Mammary epithelial cell (primary cell): ENCODE measurements at places on chromosomes 12 and 14.

- DNase-seq = peak; percentile 66
These were observed 297.0 kb downstream of the PRKD1 start for GRCh38 chr14:29630566-29631160.

DNA sequence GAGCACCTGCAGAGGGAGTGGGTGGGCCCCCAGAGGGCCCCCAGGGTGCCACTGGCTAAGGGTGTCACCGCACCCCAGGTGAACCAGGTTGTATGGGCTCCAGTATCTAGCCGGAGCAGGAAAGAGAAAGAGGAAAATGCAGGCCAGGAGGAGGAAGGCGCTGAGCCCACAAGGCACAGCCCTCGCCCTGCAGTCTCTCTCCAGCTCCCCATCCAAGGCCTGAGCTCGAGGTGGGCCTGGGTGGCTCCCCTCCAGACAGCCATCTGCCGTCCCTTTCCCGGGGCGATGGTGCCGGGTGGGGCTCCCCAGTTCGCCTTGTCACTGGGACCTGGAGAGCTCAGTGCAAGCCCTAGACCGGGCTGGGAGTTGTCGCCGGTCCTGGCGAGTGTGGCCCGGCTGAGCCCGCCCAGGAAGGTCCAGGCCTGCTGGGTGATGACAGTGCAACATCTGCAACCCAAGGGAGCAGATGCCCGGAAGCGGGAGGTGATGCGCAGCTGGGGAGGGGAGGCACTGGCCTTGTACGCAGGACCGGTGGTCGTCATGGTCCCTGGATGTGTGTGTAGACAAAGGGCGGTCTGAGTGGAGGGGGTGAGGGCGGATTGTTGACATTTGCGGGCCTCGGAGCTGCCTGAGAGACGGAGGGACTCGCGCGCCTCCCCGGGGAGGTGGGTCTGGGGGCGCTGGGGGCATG, 716 bp downstream of the TMEM179 start:
- no peak for DNase-seq

GRCh38 chr12:40240779-40241178, 16.0 kb downstream of the LRRK2 start:
- DNase-seq = no peak

DNA sequence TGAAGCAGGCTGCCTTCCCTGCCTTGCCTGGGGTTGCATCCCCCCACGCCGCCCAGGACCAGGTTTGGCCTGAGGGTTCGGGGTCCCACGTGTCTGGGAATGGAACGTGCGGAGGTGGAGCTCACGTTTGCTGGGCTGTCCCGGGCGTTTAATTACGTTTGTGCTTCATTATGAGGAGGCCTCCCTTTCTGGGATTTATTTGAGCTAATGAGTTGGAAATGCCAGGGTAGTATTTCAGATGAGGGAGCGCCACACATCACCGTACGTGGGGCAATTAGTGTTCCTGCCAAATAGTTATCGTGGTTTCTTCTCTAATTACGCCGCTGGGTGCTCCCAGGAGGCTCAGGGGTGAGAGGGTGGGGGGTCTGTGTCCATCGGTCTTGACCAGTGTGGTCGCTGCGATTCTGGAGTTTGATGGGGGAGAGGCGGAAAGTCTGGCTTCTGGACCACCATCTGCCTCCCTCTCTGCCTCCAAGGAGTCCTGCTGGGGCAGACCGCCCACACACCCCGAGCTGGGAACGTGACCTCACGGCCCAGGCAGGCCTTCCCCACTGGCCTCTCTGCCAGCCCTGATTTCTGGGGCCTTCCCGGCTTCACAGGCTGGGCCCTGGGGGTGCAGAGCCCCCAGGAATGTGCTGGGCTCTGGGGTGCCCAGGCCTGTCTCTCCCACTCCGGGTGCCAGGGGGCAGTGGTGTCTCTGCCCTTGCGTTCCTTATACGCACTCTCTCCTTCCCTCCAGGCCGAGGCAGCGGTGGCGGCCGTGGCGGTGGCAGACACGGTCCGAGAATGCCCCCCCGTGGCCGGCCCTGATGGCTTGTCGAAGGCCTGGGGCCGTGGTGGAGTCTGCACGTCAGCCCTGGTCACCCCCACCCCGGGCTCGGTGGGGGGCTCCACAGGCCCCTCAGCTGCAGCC, 18.9 kb downstream of the KIF26A start:
- no peak for DNase-seq

GRCh38 chr14:21902561-21903181, 229.1 kb upstream of the OR4E1 start:
- DNase-seq = peak; percentile 2

DNA sequence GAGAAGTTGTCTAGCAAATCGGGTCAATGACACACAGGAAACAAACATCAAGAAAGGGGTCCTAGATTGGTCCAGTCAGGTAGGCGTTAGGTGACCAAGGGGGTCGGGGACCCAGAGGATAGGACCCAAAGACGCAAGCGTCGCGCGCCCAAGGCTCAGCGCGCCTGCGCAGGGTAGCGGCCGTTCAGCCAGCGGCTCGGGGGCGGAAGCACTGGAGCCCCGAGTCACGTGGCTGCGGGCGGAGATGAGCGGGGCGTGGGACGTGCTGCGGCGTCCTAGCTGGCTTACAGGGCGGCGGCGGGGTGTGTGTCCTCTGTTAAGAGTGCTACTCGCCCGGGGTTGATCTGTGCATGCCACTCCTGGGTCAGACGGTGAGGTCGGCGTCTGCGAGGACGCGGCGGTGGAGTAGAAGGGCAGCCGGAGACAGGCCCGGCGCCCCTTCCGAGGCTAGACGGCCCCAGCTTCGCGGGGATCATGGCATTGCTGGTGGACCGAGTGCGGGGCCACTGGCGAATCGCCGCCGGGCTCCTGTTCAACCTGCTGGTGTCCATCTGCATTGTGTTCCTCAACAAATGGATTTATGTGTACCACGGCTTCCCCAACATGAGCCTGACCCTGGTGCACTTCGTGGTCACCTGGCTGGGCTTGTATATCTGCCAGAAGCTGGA, at the start of gene SLC35E3:
Gene SLC35E3 (plus strand): TSS at position 273 of the 668 bp plus-strand sequence. CDS start 202 bp downstream, at position 475.
- DNase-seq = peak; percentile 89

GRCh38 chr12:105228966-105229365, 7.0 kb downstream of the APPL2 start:
- DNase-seq = no peak

- no peak for DNase-seq
These were observed 288.7 kb upstream of the FLRT2 start for GRCh38 chr14:85241022-85241855.

DNA sequence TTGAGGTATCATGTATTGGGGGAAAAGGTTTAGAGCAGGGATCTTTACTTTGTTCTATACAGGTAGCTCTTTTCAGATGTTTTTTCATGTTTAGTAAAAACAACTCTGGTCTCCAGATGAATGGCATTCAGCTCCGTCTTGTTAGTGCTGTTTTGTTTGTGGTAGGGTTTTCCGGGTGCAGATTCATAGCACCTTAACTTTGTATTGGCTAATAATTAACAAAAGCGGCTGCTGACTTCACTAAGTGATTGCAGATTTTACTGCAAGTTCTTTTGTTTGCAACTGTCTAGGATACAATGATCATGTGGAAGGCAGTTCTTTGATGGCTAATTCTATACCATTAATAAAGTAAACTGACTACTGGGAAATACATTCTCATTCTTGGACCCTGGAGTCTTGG, 32.2 kb upstream of the BHLHE41 start:
- DNase-seq = no peak

GRCh38 chr12:77537663-77538062, 293.0 kb upstream of the NAV3 start:
- no peak for DNase-seq

DNA sequence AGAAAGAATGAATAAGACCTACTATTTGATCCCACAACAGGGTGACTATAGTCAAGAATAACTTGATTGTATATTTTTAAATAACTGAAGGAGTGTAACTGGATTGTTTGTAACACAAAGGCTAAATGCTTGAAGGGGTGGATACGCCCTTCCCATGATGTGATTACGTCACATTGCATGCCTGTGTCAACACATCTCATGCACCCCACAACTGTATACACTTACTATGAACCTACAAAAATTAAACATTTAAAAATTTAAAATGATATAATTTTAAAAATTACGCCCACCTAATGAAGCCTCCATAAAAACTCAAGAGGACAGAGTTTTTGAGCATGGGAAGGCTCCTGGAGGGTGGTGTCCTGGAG, 94.5 kb downstream of the SCARB1 start:
- no peak for DNase-seq

DNA sequence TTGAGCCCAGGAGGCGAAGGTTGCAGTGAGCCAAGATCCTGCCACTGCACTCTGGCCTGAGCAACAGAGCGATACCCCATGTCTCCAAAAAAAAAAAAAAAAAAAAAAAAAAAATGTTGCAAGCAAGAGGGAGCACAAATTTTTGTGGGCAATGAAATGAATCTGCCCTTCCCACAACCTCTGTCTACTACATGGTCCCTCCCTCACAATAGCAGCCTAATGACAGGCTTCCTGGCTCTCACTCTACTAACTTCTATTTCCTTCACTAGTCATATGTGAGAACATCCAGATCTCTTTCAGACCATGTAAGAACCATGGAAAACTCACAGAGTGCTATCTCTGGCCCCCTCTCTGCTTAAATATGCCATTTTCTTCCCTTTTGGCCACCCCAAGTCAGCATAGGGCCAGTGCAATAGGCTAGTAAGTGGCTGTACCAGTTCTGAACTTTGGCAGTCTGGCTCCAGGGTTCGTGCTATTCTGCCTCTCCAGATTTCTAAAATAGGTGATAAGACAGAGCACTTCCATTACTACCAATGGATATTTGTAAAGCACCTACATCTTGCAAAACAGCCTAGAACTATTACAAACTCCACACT, 7.1 kb downstream of the OSBPL8 start:
- no peak for DNase-seq

- DNase-seq = no peak
These were observed 406.3 kb downstream of the RPL10L start for GRCh38 chr14:46245276-46245675.

DNA sequence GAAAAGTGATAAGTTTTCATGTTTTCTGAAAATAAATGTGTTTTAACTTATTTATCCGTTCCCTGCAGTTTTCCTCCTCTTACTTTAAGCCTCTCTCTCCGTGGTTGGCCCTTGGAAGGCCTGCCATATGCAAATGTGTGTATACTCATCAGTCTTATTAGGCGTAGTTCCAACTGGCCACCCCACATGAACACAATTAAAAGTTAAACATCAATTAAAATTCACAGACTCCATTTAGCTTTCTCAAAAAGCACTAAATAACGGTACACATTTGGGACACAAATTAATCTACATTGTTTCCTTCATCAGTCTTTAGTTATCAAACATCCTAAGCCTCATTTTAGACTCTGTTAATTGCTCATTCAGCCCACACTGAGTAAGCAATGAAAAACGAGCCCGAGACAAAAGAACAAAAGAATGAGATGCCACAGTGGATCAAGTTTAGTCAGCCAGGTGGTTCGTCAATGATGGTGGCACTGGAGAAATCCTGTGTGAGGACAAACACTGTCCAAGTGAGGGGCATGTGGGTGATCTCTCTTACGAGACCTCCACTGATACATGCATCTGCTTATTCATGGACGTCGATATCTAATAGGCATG, 76.0 kb upstream of the TMCC3 start:
- DNase-seq = no peak

DNA sequence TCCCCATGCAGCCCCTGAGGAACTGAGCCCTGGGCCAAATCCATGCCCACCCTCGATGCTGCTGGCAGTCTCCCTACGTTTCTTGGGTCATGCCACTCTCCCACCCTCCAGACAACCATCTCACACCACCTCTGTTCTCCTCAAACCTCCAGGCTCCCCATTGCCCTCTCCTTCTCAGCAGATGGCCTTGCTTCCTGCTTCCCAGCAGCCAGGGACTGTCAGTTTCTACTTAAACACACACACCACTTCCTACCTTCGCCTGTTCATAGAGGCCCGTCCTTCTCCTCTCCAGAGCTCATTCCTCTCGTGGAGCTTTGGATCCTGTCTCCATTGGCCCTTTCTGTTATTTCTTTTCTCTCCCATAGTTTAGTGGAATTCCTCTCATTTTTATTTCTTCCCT, 27.1 kb downstream of the ZNF664 start:
- no peak for DNase-seq

DNA sequence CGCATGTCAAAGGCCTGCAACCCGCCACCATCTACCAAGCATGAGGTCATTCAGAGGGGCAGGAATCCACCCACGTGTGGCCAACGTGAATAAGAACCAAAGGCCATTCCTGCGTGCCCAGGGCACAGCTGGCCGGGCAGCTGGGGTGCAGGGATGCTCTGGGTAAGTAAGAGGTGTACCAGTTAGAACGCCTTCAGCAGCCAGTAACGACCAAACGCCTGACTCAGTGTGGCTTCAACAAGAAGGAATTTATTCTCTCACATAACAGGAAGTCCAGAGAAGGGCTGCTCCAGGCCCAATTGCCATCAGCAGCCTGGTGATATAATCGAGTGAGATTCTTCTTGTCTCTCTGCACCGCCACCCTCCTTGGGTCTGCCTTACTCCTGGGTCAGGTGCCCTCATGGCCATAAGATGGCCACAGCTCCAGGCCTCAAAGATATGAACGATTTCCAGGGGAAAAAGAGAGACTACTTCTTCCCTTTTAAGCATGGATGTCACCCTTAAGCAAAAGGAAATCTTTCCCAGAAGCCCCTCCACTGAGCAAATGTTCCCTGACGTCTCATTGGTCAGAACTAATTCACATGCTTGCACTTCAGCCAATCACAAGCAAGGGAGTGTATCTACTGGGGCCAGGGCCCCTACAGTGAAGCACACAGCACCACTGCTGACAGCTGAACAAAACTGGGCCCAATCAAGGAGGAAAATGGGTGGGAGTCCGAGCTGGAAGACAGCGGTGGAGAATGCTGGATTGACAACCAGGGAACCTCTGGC, 7.3 kb downstream of the TTC7B start:
- DNase-seq = no peak

DNA sequence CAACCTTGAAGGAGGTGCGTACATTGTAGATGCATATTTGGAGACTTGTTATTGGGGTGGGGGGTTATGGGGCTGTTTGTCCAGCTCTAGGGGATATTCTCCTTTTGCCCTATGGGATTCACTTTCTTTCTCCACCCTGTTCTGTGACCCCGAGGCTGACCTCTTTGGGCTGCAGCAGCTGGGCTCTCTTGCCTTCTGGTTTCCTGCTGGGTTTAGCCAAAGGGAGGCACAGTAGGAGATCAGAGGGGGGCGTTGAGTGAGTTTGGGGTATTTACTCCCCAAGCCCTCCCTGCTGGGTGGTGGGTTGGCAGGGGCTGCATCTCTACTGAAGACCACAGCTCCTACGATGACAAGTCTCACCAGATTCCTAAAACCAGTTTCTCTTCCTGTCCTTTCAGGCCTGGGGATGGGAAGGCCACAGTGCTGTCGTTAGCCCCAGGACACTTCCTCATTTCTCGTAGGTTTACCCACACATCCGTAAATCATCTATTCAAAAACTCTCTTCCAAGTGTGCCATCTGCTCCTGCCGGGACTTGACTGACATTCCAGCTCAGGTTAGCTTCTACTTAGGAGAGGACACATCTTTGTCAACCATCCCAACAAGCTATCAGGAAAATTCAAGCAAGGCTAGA, 127.1 kb downstream of the TMEM30B start:
- no peak for DNase-seq
